ENCODE measurements at places on chromosomes 5 and 9.

DNA sequence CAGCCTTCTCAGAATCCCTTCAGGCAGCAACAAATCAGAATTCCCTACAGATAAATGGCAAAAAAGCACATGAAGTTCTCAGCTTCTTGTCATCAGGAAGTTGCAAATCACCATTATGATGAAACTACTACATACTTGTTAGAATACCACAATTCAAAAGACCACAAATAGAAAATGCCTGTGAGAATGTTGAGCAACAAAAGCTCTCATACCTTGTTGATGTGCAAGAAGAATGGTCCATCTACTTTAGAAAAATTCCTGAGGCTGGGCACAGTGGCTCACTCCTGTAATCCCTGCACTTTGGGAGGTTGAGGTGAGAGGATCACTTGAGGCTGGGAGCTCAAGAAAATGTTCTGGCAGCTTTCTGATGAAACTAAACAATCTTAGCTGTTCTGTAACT lies 278.1 kb downstream of the ICE1 start:
- DNase-seq, result no peak

GRCh38 chr5:2903451-2904395 lies 152.2 kb upstream of the IRX2 start:
- DNase-seq, result no peak

GRCh38 chr9:17894501-17895160 lies 315.8 kb downstream of the SH3GL2 start:
- no peak for DNase-seq

DNA sequence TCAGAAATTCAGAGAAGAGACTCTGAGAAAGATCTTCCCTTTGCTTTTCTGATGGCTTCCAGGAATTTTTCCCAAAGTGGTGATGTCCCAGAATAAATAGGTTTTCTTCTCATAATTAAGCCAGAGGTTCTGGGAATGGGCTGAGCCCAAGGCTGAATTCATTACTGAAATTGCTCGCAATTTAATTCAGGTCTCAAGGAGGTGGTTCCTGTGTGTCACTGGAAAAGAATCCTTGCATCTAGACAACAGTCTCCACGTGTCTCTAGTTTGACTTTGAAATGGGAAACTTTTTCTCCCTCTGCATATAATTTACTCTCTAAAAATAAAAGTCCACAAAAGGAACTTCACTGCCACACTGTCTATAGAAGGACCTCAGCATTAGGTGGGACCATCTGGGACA lies 27.8 kb upstream of the STX17 start:
- DNase-seq, result no peak

- no peak for DNase-seq
Observed at GRCh38 chr5:73370095-73370494, 78.5 kb downstream of the FOXD1 start.

GRCh38 chr5:114948986-114949621 lies 220.6 kb downstream of the TRIM36 start:
- no peak for DNase-seq

DNA sequence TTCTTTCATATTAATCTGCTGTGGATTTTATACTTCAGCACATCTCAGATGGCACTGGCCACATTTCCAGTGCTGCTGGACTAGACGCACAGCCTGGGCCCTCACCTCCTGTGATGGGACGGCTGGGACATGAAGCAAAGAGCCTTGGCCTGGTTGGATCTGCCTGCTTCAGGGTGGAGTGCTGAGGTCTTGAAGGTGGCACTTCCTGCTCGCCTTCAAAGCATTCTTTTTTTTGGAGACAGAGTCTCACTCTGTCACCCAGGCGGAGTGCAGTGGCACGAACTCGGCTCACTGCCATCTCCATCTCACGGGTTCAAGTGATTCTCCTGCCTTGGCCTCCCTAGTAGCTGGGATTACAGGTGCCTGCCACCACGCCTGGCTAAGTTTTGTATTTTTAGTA lies 73.1 kb downstream of the RAPGEF1 start:
- no peak for DNase-seq

DNA sequence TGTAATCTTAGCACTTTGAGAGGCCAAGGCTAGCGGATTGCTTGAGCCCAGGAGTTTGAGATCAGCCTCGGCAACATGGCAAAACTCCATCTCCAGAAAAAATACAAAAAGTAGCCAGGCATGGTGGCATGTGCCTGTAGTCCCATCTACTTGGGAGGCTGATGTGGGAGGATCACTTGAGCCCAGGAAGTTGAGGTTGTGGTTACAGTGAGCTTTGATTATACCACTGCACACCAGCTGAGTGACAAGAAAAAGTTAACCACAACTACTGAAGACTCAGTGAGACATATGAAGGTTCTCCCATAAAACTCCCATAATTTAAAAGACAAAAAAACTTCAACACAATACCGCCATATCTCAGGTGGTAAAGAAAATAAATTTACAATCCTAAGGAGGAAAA lies 98.0 kb downstream of the NR6A1 start:
- no peak for DNase-seq

- no peak for DNase-seq
Observed at GRCh38 chr9:97847474-97848214, 5.4 kb upstream of the FOXE1 start.

GRCh38 chr9:128419061-128419925 lies 1.4 kb upstream of the CERCAM start:
- no peak for DNase-seq

- no peak for DNase-seq
Observed at GRCh38 chr5:111932628-111933027, 175.6 kb upstream of the NREP start.

DNA sequence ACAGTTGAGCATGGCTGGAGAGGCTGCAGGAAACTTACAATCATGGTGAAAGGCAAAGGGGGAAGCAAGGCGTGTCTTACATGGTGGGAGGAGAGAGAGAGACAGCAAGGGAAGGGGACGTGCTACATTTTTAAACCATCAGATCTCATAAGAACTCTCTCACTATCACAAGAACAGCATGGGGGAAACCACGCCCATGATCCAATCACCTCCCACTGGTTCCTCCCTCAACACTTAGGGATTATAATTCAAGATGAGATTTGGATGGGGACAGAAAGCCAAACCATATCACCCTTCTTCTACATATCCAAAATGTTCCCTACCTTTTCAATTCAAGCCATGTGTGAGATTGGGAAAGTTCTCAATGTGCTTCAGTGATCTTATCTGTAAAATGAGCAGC lies 22.9 kb upstream of the GLRX start:
- DNase-seq, result no peak

DNA sequence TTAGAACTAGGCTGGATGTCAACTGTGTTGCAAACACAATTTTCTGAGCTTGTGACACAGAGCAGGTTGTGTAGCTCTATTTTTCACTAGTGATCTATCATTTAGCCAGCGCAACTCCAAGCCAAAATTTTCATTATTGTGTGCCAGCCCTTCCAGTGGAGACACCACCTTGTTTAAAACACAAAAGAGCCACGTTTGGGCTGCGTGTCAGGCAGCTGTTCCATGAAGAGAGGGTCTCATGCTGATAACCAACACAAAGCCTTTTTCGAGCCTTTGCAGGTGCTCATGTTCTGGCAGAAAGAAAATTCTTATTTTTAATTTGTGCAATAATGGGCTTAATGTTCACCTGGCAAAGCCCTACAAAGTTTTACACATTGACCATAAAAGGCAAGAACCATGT lies 237.6 kb upstream of the RGMB start:
- no peak for DNase-seq

- no peak for DNase-seq
Observed at GRCh38 chr5:111743988-111744387, 13.0 kb downstream of the NREP start.

- no peak for DNase-seq
Observed at GRCh38 chr9:7286101-7286500, 513.5 kb downstream of the DMAC1 start.

- no peak for DNase-seq
Observed at GRCh38 chr9:134335061-134335460, 8.8 kb downstream of the RXRA start.

- peak; percentile 19 for DNase-seq
Observed at GRCh38 chr9:98057138-98057799, 737 bp downstream of the NANS start.
